ENCODE measurements at places on chromosomes 7 and 10.

- DNase-seq: no peak
Measured at GRCh38 chr10:68489919-68490318, 18.1 kb upstream of the DNA2 start.

DNA sequence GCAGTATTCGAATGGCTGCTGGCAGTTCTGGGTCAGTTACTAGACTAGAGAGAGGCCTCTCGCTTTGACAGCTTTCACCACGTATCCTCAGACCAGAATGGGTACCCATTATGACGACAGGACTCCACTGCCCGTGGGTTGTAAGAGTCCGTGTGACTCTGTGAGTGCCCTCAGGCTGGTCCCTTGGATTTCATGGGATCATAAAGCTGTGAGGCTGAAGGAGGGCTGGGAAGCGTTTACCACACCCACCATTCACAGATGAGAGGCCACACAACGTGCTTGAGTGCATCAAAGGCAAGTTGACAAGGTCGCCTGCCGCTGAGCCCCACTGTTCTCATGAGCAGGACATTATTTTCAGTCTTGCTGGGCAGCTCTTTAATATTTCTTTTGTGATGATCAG lies 87.2 kb downstream of the EZH2 start:
- no peak for DNase-seq

DNA sequence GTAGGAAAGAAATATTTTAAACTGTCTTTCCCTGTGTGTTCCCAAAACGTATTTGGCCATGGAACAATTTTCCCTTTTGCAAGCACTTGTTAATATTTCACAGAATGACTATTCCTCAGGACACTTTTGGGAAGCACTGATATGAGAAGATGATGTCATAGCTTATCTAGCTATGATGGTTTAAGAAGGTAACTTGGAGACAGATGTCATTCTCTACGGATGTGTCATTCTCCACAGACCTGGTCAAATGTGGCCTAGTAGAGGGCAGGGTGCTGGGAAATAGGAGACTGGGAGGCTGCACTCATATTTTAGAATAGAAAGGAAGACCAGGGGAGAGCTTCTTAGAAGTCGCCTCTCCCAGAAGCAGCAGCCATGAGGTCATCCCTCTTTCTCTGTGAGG lies 220.7 kb upstream of the GLI3 start:
- DNase-seq: no peak

GRCh38 chr7:93566876-93567275 lies 7.6 kb downstream of the CALCR start:
- no peak for DNase-seq

GRCh38 chr7:99594948-99595745 lies 2.9 kb upstream of the TMEM225B start:
- no peak for DNase-seq
